Activated effector memory CD4-positive, alpha-beta T cell treated with Interleukin-2 at 50 U/mL for 16 hours (primary cell): ENCODE measurements at places on chromosomes 2 and 18.

- no peak for DNase-seq
These were observed 5.8 kb upstream of the NDUFV2 start for GRCh38 chr18:9096685-9097084.

DNA sequence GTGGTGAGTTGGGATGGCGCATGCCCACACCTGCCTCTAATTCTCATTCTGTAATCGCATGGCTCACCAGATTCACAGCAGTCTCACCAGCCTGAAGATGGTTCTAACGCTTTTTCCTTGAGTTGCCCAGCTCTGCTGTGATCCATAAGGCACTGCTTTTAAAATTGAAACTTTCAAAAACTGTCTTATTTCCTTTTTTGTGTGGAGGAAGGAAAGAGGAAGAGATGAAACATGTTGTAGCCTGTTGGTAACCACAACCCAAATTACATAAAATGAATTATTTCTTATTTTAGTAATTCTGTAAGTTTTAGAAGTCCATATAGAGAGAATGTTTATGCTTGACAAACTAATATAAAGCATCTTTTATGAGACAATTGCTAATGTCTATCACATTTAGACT is 165.4 kb downstream of the RBM43 start:
- DNase-seq, result no peak

DNA sequence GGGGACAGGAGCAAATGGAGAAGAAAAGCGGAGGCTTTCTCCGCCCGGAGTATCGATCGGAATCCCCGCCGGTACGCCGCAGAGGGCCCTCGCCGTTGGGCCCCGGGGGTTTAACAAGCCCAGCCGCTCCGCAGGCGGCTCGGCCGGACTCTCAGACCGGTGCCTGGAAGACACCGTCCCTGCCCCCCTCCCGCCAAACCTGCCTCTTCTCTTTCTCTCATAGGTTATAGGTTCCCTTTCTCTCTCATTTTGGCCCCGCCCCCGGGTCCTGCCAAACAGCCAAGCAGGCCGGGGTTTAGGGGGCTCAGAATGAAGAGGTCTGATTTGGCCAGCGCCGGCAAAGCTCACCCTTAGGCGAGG is 4.4 kb downstream of the ONECUT2 start:
- DNase-seq, result no peak

- DNase-seq, result no peak
These were observed 92.8 kb upstream of the MAP4K3 start for GRCh38 chr2:39529836-39530235.

DNA sequence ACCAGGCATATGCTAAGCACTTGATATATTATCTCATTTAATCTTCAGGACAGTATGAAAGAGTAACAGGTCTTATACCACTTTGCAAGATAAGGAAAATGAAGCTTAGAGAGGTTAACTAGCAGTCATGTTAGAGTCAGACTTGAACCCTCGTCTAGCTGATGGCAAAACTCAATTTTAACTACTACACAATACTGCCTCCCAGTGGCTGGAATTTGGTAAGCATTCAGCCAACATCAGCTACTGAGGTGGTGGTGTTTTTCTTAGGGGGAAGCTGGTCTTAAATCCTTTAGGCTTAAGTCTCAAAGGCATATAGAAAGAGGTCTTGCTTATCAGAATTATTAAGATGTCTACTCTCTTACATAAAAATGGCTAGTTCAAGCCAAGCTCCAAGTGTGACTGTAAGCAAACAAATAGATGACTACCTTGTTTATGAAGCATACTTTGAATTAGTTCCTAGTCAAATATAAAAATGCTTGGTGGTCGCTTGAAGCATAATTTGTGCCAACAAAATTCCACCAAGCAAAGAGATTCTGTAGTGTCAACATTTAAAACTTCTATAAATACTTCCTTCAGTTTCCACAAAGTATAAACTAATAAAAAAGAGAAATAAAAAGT is 325.4 kb upstream of the FIGN start:
- DNase-seq, result no peak

- no peak for DNase-seq
These were observed 33.9 kb upstream of the RMP24 start for GRCh38 chr18:35938562-35938961.

DNA sequence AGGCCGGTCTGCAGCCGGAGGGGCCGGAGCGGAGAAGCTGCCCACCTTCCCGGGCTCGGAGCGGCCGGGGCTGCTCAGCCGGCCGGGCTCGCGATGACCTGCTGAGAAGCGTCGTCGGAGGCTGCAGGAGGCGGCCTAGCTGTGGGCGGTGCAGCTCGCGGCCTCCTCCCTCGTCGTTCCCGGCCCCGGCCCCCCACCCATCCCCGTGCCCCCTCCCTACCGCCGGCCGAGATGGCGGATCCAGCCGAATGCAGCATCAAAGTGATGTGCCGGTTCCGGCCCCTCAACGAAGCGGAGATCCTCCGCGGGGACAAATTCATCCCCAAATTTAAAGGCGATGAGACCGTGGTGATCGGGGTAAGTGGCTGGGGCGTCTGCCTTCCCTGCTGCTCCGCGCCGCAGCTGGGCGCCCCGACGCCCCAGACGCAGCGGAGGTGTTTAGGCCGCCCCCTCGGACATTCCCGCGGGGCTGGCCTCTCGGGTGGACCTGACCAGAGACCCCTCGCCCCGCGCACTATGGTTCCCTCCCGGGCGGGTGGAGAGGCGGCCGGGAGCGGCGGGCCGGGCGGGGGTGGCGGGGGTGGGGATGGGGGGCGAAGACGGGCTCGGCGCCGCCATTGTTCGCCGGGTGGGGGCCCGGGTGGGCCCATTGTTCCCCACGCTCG is 492 bp downstream of the KIF5C start:
- DNase-seq, result no peak

DNA sequence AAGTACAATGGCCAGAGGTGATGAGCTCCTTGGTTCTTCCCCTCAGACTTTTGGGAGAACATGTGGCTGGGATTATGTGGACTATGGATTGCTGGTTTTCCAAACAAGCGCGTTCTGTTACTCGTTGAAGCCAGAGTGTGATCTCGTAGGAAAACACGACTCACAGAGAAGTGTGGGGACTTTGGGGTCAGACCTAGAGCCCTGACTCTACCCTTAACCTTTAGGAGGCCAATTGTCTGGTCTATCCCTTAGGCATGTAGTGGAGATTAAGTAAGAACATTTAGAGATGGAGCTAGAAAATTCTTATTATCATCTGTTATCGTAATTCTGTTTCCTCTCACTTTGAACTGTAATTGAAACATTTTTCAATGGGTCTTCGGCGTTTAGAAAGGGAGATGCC is 35.8 kb downstream of the BCL2L11 start:
- DNase-seq, result no peak

DNA sequence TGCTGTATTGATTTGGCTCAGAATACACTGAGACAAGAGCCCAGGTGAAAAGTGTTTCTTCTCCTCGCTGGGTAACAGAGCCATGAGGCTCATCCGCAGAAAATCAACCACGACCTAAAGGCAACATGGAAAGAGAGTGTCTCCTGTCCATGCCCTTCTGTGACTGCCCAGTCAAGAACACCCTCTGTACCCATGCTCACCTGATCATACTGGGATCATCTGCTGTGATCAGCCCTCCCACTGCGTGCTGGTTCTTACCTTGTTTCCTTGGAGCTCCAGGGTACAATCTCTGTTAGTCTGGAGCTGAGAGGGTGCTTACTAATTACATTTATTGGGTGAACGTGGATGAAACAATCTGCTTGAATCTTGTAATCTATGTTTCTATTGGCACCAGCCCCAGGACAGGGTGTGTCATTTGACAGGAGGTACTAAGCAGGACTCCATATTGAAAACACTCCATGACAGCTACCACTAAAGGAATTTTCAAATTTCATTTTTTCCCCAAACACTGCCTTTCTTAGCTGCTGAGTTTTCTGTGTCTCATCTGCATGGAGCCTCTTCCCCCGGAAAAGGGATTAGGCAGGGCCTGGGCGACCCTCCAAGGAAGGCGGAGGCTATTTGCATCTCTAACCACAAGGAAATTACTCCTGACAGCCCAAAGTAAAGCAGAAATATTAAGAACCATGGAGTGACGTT is 39.7 kb upstream of the GRP start:
- DNase-seq, result no peak

- no peak for DNase-seq
These were observed 53.1 kb upstream of the NRP2 start for GRCh38 chr2:205629091-205629776.

GRCh38 chr18:24200494-24201290 is 61.8 kb downstream of the CABYR start:
- no peak for DNase-seq

DNA sequence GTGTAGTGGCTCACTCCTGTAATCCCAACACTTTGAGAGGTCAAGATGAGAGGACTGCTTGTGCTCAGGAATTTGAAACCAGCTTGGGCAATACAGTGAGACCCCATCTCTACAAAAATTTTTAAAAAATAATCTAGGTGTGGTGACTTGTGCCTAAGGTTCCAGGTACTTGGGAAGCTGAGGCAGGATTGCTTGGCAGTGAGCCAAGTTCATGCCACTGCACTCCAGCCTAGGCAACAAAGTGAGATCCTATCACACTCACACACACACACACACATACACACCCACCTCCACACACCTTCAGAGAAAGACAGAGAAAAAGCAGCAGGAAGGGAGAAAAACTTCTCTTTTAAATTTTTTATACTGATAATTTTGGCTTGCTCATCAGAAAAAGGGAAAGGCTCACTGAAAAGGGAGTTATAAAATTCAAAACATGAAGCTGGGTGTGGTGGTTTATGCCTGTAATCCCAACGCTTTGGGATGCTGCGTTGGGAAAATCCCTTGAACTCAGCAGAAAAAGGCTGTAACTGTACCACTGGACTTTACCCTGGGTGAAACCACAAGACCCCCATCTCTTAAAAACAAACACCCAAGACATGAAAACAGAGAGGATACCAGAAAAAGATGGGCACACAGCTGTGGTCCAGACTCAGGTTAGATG is 25.7 kb downstream of the FAM168B start:
- DNase-seq, result no peak

DNA sequence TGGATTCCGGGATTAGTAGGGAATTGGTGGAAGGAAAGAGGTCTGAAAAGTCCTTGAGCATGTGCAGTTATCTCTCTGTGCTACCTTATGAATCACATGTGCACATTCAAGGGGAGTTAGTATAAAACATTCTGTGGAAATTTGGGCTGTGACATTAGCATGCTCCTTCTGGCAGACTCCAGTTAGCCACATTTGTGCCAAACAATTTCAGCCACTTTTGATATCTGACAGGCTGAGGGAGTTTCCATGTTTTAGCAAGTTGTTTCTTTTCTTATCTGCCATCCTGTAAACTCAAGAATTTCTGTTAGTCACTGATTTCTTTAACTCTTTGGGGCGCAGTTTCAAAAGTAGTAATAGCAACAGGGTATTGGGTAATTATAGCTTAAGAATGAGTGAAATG is 28.3 kb upstream of the GYPC start:
- DNase-seq, result no peak

DNA sequence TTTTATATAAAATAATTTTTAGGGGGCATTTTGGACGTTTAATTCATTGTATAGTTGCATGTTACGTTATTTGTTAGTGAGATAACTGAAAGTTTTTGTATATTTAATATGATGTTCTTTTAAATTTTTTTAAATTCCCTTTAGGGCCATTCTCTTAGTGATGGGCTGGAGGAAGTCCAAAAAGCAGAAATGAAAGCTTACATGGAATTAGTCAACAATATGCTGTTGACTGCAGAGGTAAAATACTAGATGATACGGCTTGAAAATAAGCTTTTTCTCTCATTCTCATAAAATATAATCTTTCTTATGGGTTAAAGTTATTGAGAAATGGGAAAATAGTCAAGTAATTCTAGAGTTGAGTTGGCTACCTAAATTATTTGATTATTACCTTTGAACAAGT is 58.9 kb downstream of the MTX2 start:
- no peak for DNase-seq

DNA sequence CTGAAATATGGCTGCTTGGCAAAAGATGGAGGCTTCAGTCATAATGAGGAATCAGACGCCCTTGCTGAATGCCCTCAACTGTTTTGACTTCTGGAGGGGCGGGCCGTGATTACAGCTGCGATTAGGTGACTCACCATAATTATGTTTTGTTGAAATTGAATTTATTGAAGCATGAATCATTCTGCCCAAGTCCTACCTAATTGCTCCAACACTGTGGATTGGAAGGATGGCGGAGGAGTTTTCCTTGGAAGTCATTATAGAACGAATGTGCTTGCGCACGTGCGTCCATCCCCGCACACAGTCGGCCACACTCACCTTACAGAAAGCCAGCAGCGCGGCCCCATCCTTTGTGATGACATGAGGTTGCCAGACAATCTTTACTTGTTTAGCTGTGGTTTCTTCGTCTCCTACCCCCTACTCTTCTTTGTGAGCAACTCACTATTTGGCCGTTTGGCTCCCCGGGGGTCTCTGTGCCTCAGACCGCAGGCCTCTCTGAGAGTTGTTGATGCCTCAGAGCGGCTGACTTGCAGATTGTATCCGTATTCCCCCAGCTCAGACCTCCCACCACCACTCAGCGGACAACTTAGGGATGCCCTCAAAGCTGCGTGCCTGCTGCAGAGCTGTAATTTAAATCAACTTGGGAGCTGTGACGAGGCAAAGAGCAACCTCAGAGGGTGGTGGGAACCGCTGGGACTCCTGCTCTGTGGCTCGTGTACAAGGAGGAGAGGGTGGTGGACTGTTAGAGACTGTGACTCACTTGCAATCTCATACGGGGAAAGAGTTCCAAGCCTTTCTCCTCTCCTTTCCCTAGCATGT is 513.4 kb downstream of the TNS1 start:
- no peak for DNase-seq

- no peak for DNase-seq
These were observed 37.6 kb upstream of the PLEKHM3 start for GRCh38 chr2:208062961-208063360.

GRCh38 chr2:196066291-196067087 is 2.1 kb downstream of the DNAH7 start:
- DNase-seq, result no peak

DNA sequence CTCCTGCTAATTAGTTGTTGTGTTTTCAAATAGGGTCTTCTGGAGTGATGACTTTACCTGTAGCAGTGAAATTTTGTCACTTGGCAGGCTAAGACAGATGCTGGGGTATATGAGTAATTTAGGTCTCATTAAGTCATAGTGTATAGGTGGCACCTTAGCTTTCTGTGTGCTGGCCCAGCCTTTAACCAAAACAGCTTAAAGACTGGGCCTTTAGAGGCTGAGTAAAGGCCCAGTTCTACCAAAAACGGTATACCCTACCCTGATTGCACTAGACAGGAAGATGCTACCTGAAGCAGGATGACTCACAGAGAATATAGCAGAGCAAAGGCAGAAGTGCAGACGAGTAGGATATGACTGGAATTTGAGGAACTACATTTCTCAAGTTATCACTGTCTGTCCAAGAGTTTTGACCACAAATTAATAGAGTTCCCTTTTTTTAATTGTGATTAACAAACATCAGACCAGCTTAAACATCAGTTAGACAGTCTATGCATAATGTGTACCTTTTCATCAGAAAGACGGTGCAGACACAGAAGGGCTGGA is 337.9 kb upstream of the SALL3 start:
- no peak for DNase-seq

DNA sequence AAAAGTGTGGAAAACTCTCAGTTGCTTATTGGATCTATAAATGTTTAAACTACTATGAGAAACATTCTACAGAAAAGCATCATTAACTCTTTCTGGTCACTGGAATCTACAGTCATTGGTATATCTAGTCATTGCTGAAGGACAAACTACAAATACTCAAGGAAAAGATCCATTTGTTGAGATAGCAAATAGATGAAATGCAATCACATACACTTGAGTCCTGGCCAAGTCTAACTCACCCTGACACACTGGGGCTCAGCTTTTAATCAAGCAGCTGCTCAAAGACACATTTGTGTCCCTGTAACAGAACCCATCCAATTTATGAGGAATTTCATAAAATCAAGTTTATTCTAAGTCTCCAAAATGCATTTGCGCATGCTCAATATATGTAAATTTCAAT is 68.7 kb downstream of the CDH2 start:
- no peak for DNase-seq
